ENCODE measurements at places on chromosomes 6 and 20.
A peak's percentile ranks its signal among the peaks of the same experiment; 100 is the strongest.

- no peak for DNase-seq
Observed at GRCh38 chr6:142328070-142328469, 26.3 kb downstream of the ADGRG6 start.

GRCh38 chr20:52056203-52057062 lies 135.1 kb downstream of the ZFP64 start:
- DNase-seq = no peak

- DNase-seq = no peak
Observed at GRCh38 chr6:126388104-126388598, 48.2 kb downstream of the CENPW start.

GRCh38 chr20:62795023-62795761 lies 1.1 kb upstream of the MRGBP start:
- DNase-seq = peak; percentile 63

- DNase-seq = no peak
Observed at GRCh38 chr20:20440481-20440880, 72.6 kb downstream of the INSM1 start.

DNA sequence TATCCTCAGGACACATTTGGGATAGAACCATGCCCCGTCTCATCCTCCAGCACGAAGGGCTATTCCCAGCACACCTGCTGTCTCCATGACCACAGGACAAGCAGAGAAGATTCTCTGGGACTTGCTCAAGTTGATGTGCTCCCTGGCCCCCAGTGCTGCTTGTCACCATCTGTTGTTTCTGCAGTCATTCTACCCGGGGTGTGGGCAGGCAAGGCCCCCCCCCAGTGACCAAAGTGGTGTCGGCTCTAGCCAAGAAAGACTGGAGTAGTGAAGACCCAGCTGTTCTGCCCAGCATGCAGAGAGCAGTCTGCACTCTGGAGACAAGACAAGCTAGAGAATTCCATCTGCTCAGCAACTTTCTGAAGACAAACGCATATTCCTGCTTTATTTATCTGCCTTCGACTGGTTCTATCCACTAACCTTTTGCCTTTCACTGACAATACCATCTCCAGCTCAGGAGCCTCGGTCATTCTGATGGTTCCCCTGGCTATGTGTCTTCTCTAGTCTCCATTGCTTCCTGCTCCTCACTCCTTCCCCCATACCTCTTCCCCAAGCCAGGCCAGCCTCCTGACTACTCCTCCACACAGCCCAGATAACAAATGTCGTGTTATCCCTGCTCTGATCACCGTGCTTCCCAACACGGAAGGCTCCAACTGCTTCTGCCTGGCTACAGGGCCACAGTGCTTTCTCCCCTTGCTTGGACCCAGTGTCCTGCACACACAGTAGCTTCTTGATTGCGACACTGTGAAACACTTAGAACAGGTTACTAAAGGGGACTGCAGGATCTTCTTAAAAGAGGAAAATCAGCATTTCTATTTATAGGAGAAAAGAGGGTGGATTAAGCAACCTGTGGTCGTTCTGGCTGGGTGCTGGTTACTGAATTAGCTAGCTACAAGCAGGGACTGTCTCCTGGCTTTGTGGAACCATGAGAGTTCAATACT lies 86.7 kb upstream of the EMILIN3 start:
- no peak for DNase-seq

GRCh38 chr6:141521440-141521839 lies 611.3 kb upstream of the GJE1 start:
- DNase-seq = no peak

- no peak for DNase-seq
Observed at GRCh38 chr6:116557893-116558292, 4.3 kb downstream of the CALHM4 start.

DNA sequence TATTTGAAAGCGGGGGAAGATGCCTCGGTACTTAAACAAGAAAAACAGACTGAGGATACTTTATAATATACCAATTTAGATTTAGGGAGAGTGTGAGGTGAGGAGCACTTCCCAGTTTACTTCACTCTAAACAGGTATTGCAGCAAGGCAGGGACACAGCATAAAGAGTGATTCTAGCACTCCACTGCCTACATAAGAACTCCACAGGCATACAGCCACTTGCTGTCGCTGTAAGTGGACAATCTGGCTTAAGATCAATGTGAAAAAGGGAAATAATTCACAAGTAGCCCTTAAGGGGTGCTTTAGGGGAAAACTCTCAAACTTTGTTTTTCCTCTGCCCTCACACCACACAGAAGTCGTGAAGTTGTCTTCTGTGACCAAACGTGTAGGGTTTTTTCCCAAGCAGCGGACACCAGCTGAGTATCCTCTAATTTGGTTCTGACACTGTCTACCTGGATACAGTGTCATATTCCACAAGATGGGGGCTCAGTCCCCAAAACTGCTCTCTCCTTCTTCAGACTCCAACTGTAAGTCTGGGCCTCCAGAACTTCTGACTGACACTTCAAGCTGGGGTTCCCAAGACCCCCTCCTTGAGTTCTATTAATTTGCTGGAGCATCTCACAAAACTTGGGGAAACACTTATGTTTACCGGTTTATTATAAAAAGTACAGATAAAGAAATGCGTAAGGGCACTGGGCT lies 9.3 kb downstream of the ADNP start:
- no peak for DNase-seq

DNA sequence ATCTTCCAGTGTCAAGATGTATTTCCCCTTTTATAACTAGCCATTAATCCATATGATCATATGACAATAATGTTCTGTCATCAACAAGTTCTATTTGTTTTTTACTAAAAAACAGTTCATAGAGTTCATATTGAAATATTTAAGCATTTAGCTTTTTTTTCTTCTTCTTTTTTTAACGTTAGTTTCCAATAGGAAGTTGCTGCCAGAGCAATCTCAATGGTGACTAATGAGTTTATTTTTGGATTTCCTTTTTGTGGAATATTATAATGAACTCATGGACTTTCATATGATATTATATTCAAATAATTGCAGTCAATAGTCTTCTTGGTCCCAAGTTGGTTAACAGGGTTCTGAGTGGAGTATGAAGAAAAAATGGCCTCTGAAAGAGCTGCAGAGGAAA lies 343.3 kb downstream of the BCKDHB start:
- no peak for DNase-seq

- peak; percentile 25 for DNase-seq
Observed at GRCh38 chr6:148144917-148145521, 197.6 kb upstream of the SASH1 start.

GRCh38 chr6:1477432-1478090 lies 88.2 kb downstream of the FOXF2 start:
- DNase-seq = no peak

- no peak for DNase-seq
Observed at GRCh38 chr20:49165611-49166010, 22.5 kb downstream of the STAU1 start.

DNA sequence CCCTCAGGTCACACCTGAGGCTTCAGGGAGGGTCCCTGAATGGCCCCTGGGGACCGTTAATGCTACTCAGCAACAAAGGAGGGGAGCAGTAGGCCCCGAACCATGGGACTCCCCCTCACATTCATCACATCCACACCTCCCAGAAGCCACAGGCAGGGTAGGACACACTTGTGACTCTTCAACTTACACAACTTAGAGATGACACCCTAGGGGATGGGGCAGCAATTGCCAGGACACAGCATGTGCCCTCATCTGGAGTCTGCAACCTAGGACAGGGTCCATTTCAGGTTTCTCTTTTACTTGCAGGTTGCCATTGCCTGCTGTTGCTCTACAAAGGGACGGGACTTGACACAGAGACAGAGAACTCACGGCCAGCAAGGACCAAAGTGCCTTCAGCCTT lies 770 bp downstream of the ULBP3 start:
- DNase-seq = no peak

GRCh38 chr6:75530696-75531095 lies 37.1 kb upstream of the FILIP1 start:
- no peak for DNase-seq

GRCh38 chr6:158686791-158687381 lies 37.0 kb downstream of the SYTL3 start:
- peak; percentile 86 for DNase-seq

DNA sequence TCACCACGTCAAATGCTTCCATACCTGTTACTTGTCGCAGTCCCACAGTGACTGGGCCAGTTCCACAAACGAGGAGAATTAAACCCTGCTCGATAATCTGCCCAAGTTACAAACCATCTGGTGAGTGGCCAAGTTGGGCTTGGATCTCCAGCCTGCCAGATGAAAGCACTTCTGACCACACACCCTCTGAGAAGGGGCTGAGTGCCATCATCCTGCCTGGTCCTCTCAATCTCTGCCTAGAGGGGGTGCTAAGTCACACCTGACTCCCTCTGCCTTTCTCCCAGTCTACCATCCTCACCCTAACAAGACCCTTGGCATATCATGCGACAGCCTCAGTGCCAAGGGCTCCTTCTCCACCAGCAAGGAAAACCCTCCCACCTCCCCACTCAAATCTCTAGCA lies 15.8 kb downstream of the RRP36 start:
- no peak for DNase-seq

DNA sequence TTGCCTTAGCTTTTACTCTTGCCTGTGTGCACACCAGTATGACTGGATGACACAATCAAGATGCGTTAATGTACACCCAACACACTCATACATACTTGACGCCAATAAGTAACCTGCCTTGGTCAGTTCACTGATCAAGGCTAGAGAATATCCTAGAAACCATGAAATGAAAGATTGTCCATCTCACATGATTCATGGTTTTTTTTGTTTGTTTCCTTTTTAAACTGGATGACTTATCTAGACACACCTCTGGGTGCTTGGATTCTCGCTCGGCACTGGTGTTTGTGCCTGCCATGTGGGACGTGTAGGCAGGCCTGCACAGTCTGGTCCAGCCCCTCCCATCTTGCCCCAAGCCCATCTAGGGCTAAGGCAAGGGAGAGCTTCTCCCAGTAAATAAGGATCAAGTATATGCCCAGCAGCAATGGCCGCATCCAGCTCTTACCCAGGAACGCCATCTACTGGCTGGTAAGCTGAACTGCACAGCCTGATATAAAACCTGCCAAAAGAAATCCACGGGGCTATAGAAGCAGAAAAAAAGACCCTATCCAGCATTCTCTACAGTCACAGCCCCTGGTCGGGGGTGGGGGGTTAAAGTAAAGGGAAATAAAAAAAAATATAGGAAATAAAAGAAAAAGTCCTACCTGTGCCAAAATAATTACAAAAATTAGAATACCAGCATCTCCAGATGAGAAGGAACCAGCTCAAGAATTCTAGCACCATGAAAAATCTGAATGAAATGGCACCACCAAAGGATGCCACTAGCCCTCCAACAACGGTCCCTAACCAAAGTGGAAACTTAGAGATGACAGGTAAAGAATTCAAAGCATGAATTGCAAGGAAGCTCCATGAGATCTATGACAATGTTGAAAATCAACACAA lies 73.3 kb downstream of the OTOR start:
- no peak for DNase-seq

DNA sequence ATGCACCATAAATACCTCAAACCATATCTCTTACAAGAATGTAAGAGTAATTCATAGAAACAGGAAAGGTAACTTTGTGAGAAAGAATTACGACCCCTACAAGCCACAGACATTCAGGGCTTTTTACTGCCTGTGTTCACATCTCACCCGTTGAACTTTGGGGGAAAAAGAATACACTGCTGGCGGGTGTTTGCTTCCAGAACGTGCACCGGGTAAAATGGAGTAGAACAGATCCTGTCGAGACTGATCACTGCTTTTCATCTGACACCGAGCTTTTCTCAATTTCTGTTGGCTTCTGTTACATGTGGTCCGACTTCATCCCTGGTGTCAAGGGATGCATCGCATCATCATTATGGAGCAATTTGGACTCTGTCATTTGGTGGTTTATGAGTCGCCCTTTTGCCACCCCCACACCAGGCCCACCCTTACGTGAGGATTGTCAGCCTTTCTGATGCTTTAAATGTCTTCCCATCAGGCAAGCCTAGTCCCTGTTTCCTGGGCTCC lies 219.2 kb upstream of the ZFP64 start:
- no peak for DNase-seq

- DNase-seq = peak; percentile 29
Observed at GRCh38 chr20:36645353-36645752, 643 bp downstream of the SLA2 start.

GRCh38 chr6:17450832-17451231 lies 57.4 kb downstream of the CAP2 start:
- no peak for DNase-seq

GRCh38 chr20:35669681-35670080 lies 5.0 kb upstream of the CPNE1 start:
- no peak for DNase-seq

GRCh38 chr6:155177363-155177961 lies 86.4 kb upstream of the CLDN20 start:
- no peak for DNase-seq

DNA sequence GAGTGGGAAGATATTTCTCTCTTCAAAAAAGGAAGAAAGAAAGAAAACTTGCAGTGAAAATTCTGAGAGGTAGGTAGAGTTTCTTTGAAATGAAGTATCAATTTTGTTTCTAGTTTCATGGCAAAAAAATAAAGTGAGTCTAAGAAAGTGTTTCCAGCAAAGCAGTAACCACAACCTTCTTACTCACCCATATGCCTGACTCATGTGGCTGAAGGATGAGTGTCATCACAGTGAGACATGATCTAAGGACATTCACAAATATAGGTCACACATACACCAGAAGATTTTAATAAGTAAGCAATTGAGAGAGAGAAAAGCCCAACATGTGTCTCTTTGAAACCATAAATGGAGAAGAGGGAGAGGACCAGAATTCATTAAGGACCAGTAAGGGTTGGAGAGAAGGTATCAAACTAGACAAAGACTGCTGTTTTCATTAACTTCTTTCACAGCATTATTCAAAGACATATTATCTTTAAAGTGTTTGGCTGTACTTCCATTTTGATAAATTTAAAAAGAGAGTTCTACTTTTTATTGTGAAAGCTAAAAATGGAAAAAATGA lies 169.5 kb downstream of the FRK start:
- DNase-seq = no peak

- DNase-seq = no peak
Observed at GRCh38 chr6:6368684-6369052, 48.2 kb upstream of the F13A1 start.

DNA sequence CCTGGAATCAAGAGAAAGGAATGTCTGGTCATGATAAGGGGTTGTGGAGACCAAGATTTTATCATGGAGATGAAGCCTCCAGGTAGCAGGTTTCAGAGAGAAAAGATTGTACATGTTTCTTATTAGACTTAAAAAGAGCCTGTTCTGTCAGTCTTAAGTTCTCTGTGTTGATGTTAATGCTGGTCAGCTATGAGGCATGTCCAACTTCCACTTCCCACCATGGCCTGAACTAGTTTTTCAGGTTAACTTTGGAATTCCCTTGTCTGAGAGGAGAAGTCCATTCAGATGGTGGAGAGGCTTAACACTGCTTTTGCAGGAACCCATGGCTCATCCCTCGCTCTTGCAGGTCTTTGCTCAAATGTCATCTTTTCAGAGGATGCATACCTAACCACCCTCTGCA lies 27.5 kb upstream of the TAB2 start:
- no peak for DNase-seq

All from T-helper 2 cell (primary cell).